Endothelial cell (in vitro differentiated cells): ENCODE measurements at places on chromosomes 11 and 22. TPM values are rescaled to one million over a fixed set of nuclear protein-coding genes. Genes with fewer than 3 reads are reported as not detected.

DNA sequence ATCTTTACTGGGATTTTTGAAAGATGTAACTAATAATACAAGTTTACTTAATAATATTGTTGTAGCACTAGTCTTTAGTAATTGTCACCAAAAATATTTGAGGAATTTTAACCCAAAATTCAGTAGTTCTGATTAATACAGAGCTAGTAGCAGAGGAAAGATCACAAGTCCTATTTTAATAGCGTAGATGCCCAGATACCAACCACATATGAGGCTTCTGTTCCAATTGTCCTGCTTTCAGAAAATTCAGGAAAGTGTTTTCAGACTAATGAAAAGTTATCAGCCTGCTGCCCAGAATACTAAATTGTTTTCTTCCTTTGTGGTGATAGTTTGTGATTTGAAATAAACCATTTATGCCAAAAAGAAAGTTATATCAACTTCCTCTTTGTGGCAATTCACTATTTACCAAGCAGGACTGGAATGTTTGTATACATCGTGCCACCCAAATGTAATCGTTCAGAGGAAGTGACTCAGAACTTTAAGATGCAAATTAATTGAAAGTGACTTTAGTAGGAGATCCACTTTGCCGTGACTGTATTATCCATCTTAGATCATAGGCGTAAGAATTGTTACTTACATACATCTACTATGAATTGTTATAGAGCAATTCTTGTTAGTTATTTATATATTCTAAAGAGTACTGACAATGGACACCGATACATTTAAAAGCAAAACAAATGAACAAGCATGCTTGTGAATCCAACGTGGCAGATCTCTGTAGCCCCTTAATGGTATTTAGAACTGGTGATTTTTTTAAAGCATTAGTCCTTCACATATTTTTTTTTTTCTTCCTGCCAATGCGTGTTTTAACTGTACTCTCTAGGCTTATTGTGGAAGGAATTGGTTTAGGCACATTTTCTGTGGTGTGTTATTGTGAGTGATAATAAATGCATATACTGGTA is 231.0 kb downstream of the DDX10 start:
- DNase-seq = no peak

KCTD21 gene
- total RNA-seq = 11.4 TPM

DNA sequence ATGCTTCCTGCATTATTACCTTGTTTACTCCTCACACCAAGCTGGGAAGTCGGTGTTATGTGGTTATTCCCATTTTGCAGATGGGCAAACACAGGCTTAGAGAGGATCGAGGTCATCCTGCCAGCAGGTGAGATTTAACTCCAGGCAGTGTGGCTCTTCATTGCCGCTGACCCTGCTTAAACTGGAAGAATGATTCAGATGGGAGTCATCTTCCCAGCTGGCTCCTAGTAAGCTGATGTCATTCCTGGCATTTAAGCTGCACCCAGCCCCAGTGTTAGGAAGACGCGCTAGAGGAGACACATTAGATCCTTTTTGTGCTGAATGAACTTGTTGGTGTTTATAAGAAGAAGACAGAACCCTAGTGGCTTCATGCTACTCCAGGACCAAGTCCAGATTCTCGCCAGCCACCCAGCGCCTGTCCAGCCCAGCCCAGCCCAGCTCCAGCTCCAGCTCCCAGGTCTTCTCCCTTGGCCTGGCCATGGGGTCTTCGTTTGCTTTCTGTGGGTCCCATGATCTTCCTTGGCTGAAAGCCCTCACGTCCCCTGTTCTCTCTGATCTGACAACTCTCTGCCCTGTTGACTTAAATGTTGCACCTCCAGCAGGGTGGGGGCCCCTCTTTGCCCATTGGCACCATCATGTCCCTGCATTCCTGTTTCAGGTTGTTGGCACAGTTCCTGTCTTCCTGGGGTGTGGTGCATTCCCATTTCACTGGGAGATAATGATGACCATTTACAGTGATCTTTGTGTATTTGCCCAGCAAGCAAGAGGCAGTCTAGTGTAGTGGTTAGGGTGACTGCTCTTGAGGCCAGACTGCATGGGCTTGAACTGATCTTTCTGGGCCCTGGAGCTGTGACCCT is 13.6 kb downstream of the PARVB start:
- DNase-seq = no peak

OTOG gene
- 0.13 TPM for total RNA-seq

GRCh38 chr11:102323542-102324251 is 6.4 kb downstream of the BIRC3 start:
- no peak for DNase-seq

TBX1 gene
- total RNA-seq = 0.56 TPM

BTBD18 gene
- total RNA-seq = not detected

MRGPRX4 gene
- not detected for total RNA-seq

DNA sequence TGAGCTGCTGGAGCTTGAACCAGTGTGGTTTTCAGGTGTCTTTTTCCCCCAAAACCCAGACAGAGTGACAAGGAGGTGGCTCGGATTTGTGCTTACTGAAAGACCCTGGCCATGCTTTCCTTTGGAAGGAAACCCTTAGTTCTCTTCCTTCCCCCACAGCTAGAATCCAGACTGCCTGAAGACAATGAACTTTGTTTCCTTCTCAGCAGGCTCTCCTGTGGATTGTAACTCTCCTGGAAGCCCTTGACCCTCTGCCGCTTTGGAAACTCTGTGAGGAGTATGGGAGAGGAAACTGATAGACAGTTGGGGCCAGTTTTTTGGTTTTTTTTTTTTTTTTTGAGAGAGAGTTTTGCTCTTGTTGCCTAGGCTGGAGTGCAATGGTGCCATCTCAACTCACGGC is 62.1 kb upstream of the SESN3 start:
- DNase-seq = peak; percentile 5

- DNase-seq = no peak
Observed at GRCh38 chr11:82305123-82305522, 428.5 kb downstream of the FAM181B start.

GSTT2B gene
- 6.0 TPM for total RNA-seq

DNA sequence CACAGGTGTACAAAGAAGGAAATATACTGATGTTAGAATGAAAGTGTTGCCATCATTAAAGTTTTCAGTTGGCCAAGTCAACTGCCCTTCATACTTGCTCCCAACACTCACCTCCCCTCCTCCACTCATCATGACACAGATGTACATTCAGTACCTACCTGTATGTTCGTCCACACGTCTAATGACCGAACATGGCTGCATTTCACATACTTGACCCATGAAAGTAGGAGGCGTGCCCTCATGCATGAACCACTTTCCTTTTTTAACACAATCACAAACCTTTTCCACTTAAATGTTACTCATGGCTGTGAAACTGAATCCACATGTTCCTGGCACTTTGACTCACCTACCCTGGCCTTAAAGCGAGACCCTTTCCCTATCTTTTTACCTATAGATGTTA is 3.2 kb upstream of the BUD13 start:
- DNase-seq = no peak

DNA sequence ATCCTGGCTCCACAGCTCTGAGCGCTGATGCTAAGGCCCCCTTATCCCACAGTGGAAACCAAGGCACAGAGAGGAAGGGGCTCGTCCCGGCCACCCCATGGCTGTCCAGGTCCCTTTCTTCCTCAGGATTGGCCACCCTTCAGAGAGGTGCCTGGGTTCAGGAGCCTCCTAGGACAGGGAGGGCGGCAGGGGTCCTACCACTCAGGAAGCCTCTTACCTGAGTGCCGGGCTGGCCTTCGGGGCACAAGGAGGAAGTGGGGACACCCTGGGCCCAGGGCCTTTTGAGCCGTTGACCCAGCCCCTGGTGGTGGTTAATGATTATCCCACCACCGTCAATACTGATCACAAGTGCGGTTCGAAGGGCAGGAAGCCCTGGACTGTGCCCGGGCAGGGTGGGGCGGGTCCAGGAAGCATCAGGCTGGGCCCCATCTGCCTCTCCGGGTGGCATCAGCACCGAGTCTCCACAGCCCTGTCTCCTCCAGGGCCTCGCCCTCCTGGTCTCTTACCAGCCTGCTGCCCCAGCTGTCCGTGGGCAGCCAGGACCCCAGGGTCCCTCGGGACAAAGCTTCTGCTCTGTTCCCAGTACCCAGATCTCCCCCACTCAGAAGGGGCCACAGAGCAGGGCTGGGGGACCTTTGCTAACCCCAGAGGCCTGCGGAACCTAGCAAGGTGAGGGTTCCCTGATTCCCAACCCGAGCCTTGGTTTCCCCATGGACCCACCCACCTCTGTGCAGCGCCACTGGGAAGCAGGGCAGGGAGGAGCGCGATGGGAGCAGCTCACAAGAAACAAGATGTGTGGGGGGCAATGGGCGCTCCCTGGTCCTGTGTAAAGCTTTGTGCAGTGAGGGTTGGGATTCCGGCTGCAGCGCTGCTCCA is 15.0 kb upstream of the EHD1 start:
- DNase-seq = no peak

DNA sequence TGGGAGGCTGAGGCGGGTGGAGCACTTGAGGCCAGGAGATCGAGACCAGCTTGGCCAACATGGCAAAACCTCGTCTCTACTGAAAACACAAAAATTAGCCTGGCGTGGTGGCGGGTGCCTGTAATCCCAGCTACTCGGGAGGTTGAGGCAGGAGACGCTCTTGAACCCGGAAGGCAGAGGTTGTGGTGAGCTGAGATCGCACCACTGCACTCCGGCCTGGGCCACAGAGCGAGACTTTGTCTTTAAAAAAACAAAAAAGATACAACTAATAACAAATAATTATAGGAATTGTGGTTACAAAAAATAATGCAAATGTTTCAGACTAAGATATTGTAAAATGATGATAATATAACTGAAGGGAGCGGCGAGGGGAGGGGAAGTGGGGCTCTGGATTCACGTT is 90.3 kb upstream of the RTL6 start:
- DNase-seq = no peak

- no peak for DNase-seq
Observed at GRCh38 chr11:3631331-3631730, 10.5 kb downstream of the ART5 start.

DNA sequence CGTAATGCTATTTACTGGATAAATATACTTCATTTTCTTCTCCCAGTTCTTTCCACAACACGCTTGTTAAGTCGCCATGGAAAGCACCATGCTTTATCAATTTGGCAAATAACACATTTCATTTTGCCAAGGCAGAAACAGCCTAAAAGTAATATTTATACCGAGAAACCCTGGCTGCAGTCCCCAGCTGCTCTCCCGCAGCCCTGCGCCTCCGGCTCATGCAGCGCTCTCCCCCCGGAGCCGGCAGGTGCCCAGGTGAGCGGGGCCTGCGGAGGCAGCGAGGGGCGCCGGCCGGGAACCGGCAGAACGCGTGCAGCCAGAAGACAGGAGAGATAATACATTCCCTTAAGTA is 681 bp upstream of the ARHGEF12 start:
- no peak for DNase-seq

GAB4 gene
- 0.36 TPM for total RNA-seq

DNA sequence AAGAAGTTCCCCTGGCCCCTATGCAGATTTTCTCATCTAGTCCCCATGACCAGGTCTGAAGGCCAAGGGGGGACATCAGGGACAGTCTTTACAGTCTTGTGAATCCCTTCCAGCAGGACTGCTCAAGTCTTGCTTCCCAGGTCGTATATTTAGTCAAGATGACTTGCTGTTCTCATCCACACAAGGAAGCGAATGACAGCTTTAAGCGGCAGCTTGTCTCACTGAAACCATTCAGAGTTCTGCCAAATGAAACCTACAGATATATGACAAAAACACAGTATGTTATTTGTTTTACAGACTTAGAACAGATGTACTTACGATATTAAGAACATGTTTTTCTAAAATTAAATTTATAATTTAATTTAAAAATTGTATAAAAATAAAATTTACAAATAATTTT is 5.6 kb downstream of the VWA5A start:
- DNase-seq = no peak

MS4A15 gene
- total RNA-seq = not detected

- DNase-seq = no peak
Observed at GRCh38 chr11:65651589-65652510, 10.9 kb downstream of the RELA start.

CWC15 gene
- 84.1 TPM for total RNA-seq

GRCh38 chr11:64877390-64878222 is 815 bp downstream of the EHD1 start:
- no peak for DNase-seq

KIRREL3 gene
- 0.38 TPM for total RNA-seq

CPT1A gene
- 0.36 TPM for total RNA-seq

- no peak for DNase-seq
Observed at GRCh38 chr22:28435140-28435768, 244.4 kb downstream of the TTC28 start.

GRCh38 chr11:36356201-36356600 is 60.1 kb downstream of the PRR5L start:
- DNase-seq = no peak

DNA sequence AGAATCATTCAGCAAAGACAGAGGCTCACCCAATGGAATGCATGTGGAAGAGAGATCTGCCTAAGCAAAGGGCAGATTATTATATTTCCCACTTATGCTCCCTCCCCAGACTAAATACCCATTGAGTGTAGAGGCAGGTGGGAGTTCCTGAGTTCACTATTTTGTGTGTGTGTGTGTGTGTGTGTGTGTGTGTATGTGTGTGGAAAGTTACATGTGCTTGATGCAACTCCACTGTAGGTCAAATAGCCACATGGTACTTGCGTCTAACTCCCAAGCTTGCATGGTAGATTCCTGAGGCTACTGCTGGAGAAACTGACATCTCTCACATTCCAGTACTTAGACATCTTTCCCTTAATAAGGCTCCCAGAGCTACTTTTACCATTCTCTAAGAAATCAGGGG is 3.4 kb upstream of the COPB1 start:
- no peak for DNase-seq

GRCh38 chr22:22770280-22770871 is 117.2 kb upstream of the IGLL5 start:
- DNase-seq = peak; percentile 76

DNA sequence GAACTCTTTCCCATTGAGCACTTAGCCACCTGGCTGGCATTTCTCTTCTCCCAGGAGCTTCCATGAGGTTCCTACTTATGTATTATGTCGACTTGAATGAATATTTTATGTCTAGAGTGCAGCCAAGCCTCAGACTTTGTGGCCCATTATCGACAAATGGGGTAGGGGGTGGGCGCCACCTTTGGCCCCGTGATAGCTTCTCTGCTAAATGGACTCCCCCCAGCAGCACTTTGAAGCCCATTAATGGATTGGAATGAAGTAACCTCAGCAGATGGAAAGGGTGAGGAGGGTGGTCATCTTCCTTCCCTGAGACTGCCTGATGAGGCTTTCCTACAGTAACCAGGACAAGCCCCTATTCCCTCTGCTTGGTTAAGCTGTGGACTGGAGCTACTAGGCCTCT is 5.9 kb downstream of the MARK2 start:
- DNase-seq = no peak

GRCh38 chr22:20380486-20380885 is 13.5 kb upstream of the ZNF74 start:
- no peak for DNase-seq

- DNase-seq = no peak
Observed at GRCh38 chr11:5280582-5281102, 10.9 kb upstream of the HBE1 start.

- no peak for DNase-seq
Observed at GRCh38 chr11:64238076-64238475, 2.8 kb upstream of the FKBP2 start.

- DNase-seq = no peak
Observed at GRCh38 chr11:75369560-75370255, 18.2 kb upstream of the ARRB1 start.

DGCR6L gene
- total RNA-seq = 54.2 TPM

GLB1L3 gene
- 16.5 TPM for total RNA-seq
